ENCODE measurements at places on chromosomes 1 and 21.
A peak's percentile ranks its signal among the peaks of the same experiment; 100 is the strongest.

GRCh38 chr1:175833502-175833901, 90.1 kb upstream of the TNR start:
- no peak for DNase-seq

DNA sequence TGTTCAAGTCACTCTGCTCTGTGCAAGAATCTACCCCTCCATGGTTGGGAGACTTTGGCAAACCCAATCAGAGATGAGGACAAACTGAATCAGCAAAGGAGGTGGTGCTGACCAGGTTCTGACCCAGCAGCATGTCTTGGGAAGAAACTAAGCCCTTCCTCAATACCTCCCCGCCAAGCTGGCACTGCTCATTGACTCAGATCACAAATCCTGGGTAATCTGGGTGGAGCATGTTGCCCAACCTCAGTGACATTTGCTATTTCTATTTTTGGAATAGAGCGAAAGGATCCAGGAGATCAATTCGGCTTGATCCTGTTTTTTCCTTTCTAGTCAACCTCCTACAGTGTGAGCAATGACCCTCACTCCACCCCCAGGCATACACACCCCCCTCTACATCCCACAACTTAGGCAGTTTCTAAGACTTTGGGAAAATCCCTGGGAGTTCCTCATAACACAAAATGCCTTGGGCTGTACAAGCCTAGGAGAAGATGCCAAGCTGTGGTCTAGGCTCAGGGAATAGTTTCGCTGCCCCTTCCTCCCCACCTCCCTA, 166.8 kb upstream of the KCNJ6 start:
- no peak for DNase-seq

DNA sequence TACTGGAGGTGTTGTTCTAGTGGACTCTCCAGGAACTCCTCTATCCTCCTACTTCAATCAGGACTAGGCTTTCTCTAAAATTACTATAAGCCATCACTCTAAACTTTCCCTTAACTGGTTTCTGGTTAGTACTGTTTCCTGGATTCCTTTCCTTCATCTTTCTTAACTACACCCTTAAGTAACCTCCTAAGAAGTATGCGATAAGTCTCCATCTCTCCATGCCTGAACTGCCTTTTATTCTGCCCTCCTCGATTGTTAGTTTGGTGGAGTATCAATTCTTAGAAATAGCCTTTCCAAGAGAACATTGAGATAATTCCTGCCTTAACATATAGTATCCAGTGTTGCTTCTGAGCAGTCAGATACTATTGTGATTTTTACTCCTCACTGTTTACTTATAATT, 162.9 kb upstream of the PDE4B start:
- DNase-seq: peak; percentile 20

- DNase-seq: peak; percentile 54
Measured at GRCh38 chr1:246364415-246364941, 142.6 kb downstream of the SMYD3 start.

DNA sequence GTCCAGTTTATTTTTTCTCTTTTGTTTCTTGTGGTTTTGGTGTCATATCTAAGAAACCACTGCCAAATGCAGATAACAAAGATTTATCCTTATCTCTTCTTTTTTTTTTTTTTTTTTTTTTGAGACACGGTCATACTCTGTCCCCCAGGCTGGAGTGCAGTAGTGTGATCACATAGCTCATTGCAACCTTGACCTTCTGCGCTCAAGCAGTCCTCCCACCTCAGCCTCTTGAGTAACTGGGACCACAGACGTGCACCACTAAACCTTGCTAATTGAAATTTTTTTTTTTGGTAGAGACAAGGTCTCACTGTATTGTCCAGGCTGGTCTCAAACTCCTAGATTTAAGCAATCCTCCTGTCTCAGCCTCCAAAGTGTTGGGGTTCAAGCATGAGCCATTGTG, 8.9 kb downstream of the SLC66A1 start:
- no peak for DNase-seq

GRCh38 chr1:1406101-1406820, 832 bp downstream of the MRPL20 start:
- DNase-seq: peak; percentile 56

- DNase-seq: no peak
Measured at GRCh38 chr1:77532641-77533040, 149.8 kb downstream of the ZZZ3 start.

GRCh38 chr21:25909341-25909740, 174.6 kb downstream of the GABPA start:
- DNase-seq: no peak

GRCh38 chr1:169849346-169850022, 44.2 kb downstream of the SCYL3 start:
- DNase-seq: no peak

GRCh38 chr1:47593598-47594285, 155.9 kb downstream of the FOXD2 start:
- no peak for DNase-seq

GRCh38 chr1:182601416-182601786, 2.8 kb downstream of the RGS16 start:
- peak; percentile 86 for DNase-seq

- DNase-seq: no peak
Measured at GRCh38 chr1:196951711-196952394, 8.3 kb downstream of the CFHR2 start.

GRCh38 chr1:52928015-52928404, 934 bp downstream of the SCP2 start:
- peak; percentile 11 for DNase-seq

GRCh38 chr1:62826901-62827300, 43.0 kb downstream of the ATG4C start:
- no peak for DNase-seq

DNA sequence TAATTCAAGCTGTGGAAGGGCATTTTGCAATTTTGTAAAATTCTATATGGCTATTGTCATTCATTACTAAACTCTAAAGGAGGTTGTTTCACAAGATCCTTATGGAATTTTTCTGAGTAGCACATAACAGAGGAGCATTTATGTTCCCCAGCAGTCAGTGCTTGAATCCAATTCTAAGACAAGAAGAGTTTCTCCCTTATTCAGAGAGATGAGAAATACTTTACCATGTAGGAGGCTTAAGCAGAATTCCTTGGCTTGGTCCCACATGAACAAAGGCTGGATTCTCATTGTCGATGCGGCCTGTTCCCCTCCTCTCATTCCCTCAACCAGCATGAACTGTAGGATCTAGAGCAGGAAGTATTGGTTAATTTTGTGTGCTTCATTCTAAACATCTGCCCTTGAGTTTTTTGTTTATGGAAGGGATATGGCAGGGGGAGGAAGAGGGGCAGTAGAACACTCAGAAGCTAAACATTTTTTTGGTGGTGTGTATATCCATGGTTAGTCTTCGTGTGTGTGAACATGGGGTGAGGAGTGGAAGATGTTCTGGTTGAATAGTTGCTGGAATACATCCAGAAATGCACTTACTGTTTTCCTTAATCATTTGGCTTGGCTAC, 74.3 kb downstream of the LAMC1 start:
- DNase-seq: no peak

GRCh38 chr1:26302733-26303405, 3.6 kb downstream of the UBXN11 start:
- no peak for DNase-seq

- DNase-seq: no peak
Measured at GRCh38 chr1:153597206-153597605, 15.7 kb downstream of the S100A16 start.

DNA sequence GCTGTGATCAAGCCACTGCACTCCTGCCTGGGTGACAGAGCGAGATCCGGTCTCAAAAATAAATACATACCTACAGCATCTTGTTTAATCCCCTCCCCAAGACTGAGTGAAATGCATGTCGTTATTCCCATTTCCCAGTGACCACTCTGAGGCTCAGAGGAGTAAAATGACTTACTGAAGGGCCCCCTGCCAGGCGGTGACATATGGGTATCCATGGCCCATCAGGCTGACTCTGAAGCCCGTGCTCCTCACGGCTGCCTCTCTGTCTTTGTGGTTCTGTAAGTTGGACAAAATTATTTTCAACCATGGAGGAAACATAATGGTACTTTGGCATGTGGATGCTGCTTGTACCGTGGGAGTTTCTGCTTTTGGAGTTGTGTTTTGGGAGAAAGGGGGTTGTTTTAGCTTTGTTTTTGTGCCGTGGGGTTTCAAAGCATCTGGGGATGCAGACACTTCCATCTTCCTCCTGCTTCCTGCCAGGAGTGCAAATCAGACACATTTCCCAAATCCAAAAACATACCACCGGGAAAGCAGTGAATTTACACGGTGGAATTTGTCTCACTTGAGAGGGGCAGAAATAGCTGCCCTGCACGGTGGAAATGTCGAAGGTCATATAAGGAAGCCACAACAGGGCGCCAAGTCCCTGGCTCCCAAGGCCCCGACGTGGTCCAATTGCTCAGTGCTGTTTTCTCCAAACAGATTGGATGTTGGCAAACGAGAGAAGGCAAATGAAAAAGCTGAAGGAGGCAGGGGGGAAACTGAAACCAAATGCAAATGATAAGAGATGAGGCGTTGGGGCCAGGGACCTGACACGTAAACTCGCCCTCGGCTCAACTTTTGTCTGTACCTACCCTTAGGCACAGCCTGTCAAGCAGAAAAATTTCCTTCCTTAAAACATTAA, 17.1 kb upstream of the PINK1 start:
- no peak for DNase-seq

DNA sequence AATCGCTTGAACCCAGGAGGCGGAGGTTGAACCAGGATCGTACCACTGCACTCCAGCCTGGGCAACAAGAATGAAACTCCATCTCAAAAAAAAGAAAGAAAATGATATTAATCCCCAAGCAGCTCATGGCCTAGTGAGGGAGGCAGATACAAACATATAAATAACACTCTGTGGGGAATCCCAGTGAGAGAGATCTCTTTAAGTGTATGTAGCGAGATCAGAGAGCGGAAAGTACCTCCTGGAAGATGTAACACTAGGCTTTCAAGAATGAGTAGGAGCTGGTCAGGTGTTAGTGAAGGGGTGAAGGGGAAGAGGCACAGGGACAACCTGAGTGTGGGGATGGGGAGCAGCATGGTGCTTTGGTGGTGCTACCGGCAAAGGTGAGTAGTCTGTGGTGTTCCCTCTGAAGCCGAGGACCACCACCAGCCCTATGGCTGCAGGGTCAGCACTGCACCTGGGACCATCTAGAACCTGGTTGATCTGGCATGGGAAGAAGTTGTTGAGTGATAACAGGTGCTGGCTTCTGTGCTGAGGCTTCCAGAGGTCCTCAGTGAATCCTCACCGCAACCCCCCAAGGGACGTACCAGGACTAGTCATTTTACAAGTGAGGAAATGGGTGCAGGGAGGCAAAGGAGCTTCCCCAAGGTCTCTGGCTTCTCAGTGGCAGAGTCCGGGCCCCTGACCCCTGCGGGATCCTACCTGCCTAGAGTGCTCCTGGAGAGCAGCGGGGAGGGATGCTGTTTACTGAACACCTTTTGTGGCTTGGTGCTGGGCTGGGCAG, 367.6 kb upstream of the VAMP3 start:
- no peak for DNase-seq

DNA sequence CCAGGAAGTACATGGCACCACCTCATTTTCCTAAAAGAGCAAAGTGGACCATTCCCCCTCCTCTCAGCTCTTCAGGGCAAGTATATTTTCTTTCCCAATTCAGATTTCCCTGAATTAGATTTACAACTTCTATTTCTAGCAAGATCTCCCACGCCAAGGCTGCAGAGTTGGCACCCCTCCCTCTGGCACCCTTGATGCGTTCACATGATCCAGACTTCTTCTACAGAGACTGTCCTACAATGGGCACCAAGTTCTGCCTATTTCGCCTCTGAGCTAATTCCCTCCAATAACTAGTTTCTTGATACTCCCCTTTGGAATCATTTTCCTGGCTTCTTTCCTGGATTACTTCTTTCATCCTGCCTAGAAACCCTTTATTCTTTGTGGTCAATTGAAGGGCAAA, 122.0 kb downstream of the CDC7 start:
- no peak for DNase-seq

GRCh38 chr1:20308569-20308968, 17.9 kb downstream of the VWA5B1 start:
- DNase-seq: no peak

DNA sequence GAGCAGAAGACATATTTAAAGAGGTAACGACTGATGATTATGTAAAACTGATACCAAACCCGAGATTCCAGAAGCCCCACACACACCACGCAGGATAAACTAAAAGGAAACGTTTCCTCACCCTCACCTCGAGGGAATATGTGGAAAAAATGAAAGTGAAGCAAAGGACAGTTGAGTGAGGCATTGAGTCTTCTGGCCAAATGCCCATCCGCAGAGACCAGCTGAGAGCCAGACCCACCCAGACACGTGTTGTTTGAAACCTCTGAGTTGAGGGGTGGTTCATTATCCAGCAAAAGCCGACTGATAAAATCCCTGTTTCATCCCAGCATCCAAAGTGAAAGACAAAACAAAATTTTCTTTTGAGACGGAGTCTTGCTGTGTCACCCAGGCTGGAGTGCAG, 29.6 kb upstream of the PCBP3 start:
- DNase-seq: no peak

DNA sequence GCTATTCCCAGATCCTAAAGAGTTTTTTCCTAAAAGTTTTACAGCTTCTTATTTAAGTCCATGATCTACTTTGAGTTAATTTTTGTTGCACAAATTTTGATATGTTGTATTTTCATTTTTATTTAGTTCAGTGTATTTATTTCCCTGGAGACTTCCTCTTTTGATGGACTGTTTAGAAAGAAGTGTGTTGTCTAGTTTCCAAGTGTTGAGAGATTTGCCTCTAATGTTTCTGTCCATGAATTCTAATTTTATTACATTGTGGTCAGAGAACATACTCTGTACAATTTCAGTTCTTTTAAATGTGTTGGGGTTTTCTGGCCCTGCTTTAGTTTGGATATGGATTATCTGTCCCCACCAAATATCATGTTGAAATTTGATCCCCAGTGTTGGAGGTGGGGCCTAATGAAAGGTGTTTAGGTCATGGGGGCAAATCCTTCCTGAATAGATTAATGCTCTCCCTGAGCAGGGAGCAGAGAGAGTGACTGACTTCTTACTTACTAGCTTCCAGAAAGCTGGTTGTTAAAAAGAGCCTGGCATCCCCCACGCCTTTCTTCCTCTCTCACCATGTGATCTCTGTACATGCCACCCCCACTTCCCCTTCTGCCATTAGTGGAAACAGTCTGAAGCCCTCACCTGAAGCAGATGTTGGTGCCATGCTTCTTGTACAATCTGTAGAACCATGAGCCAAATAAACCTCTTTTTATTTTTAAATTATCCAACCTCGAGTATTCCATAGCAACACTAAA, 4.6 kb downstream of the CHD1L start:
- no peak for DNase-seq

DNA sequence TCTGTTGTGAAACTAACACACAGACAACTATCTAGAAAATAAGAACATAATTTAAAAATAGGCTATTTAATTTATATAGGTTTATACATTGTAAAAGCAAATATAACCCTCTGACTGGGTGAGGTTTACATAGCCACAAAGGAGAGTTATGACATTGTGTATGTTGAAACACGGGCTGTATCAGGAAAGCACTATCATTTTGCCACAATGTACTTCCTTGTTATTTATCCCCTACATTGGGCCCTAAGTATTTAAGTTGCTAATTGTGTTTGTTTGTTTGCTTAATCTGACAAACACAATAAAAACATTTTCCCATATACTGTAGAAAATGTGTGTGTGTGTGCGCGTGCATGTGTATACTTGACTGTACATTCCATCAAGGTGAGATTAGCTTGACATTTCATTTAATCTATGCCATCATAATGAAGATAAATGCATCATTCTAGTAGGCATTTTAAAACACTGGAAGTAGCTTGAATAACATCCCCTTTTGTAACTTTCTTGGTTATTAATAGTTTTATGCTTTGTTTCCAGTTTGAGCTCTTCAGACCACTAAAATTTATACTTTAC, 72.1 kb downstream of the RGS13 start:
- DNase-seq: no peak

Data from NCI-H510A treated with DMSO at 0.1 percent for 48 hours (cell line).